CD4-positive, alpha-beta T cell treated with Interleukin-6 for 4 hours (primary cell): ENCODE measurements at places on chromosomes 5 and 9.

DNA sequence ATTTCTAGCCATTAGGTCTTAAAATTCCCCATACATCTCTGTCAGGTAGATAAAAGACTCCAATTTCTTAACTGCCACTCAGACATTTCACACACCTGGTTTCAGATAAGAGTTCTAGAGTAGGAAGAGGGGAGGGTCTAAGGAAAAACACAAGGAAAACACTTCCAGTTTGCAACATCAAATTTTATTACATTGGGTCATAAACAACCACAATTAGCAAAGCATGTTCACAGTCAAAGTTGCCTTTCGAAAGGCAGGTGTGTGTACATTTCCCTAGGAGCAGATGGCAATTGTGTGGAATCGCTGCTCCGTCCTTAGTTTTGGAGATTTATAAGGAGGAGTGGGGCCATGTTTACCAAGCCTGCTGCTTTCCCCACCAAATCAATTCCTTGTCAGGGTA lies 120.8 kb downstream of the DMRT2 start:
- no peak for DNase-seq

DNA sequence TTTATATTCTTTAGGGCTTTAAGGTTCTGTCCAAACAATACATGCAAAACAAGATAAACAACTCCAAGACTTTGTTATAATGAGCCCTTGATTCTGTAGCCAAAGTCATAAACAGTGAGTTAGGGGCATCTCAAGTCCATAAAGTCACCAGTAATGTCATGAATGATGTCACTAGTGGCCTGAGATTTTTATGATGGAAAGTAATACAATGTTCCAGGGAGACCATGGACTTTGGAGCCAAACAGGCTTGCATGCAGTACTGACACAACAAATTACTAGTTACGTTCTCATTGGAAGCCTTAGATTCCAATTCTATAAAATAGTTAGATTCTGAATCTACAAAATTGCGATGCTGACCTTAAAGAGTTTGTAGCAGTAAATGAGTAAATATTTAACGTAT lies 280.0 kb downstream of the HINT1 start:
- DNase-seq, result no peak

DNA sequence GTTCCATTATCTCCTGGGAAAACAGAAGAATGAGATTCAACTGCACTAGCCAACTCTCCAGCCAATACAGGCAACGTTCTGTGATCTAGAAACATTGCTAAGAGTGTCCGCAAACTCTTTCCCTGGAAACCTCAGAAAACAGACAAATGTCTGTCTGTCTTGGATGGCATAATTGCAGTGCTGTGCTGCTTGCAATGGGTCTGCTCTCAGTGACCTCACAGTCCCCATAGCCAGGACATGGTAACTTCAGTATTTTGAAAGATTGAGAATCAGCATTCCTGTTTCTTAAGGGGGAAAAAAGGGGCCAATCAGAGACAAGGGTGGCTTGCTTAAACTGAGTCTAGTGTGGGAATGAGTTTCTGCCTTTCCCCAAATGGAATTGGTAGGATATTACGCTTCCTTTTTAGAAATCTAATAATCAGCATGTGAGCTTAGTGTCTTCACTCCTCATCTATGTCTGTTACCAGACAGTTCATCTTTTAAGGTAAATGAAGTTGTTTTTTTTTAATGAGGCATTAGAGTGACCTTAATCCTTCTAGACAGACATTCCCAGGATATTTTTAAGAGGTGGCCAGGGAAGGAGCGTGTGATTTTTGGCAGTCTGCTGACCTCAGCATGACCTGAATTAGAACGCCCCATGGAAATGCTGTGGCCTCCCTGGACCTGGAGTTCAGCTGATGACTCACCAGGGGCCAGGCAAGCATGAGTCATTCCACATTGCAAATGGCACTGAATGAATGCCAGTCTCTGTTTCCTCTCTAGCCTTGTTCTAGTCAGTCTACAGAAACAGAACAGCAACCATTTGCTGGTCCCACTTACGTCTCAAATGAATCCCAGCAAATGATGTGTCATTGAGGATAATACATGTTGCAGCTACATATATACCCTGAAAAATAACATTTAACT lies 210.2 kb upstream of the ACTBL2 start:
- no peak for DNase-seq

- DNase-seq, result no peak
Observed at GRCh38 chr9:112866662-112867274, 23.9 kb downstream of the SLC46A2 start.

DNA sequence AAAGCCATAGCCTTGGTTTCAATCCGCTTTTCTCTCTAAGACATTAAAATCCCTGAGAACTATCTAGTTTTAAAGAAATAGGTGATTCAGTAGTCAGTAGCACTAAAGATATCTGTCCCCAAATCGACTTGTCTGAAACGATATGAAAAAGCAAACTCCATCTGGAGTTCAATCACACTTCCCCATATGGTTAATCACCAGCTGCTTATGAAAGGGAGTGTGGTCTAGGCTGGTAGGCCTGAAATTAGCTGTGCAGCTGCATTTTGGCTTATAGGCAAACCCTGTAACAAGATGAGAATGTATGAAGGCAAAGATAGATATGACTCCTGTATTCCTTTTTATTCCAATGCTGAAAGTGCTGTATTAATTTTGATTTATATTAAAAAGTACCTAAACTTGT lies 65.9 kb downstream of the DMRTA1 start:
- no peak for DNase-seq

GRCh38 chr5:80268916-80269315 lies 13.1 kb upstream of the SERINC5 start:
- no peak for DNase-seq

- no peak for DNase-seq
Observed at GRCh38 chr9:128180447-128180846, 10.9 kb downstream of the CIZ1 start.

DNA sequence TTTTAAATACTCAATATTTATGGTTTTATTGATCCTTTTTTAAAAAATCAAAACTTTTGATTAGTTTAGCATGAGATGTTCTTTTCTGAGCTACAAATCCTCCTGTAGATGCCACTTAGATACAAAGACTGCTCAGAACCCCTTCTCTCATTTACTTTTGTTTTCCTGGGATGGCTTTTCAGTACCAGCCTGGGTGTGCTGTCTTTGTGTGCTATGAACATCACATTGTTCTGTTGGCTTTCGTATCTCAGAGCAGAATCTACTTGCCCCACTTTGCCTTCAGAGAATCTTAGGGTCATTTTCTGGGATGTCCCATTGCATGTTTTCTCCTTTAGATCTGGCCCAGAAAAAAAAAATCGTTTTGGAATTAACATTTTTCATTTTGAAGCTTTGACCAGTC lies 85.9 kb downstream of the RASGRF2 start:
- DNase-seq, result no peak

GRCh38 chr5:171640480-171640879 lies 145.1 kb upstream of the SMIM23 start:
- DNase-seq, result no peak

GRCh38 chr5:142098931-142099330 lies 9.6 kb upstream of the NDFIP1 start:
- no peak for DNase-seq

DNA sequence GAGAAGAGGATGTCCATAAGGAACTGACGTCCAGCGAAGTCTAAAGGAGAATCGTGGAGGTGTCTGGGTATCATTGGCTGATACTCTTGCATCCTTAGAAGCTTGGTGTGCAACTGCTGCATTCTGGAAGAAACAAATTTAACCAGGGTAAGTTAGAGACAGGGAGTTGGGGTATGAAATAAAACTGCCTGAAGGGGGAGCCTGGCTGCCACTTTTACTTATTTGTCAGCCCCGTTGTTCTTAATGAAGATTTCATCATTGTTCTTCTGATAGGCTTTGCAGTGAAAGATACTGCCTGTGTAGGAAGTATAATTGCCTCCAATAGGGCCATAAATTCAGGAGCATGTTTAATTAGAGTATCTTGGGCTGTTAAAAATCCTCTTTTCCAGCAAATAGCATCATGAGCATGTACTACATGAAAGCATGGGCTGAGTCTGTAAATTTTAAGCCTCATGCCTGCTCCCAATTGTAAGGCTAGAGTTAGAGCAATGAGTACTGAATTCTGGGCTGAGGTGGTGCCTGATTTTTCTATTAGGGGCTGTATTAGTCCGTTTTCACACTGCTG lies 1264.5 kb upstream of the ACO1 start:
- peak; percentile 51 for DNase-seq

- DNase-seq, result no peak
Observed at GRCh38 chr9:112556497-112557442, 70.1 kb downstream of the KIAA1958 start.

DNA sequence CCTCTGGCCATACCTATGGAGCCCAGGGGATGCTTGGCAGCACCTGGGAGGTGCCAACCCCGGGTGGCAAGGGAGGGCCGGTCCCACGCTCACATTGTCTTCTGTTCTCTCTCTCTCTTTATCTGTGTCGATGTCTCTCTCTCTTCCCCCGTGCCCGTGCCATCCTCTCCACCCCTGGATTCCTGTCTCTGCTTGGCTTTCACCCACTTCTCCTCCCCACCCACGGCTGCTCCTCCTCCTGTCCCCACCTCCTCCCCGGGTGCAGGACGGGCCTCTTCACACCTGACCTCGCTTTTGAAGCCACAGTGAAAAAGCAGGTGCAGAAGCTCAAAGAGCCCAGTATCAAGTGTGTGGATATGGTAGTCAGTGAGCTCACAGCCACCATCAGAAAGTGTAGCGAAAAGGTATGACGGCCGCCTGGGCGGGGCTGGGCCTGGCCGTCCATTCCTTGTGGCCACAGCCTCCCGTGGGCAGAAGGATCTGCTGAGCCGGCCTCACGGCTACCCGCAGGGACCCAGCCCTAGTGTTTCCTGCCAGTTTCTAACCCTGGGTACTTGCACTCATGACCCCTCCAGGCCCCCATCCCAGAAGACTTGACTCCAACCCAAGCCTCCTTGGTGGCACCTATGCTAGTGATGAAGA lies 22.7 kb downstream of the DNM1 start:
- DNase-seq, result no peak

DNA sequence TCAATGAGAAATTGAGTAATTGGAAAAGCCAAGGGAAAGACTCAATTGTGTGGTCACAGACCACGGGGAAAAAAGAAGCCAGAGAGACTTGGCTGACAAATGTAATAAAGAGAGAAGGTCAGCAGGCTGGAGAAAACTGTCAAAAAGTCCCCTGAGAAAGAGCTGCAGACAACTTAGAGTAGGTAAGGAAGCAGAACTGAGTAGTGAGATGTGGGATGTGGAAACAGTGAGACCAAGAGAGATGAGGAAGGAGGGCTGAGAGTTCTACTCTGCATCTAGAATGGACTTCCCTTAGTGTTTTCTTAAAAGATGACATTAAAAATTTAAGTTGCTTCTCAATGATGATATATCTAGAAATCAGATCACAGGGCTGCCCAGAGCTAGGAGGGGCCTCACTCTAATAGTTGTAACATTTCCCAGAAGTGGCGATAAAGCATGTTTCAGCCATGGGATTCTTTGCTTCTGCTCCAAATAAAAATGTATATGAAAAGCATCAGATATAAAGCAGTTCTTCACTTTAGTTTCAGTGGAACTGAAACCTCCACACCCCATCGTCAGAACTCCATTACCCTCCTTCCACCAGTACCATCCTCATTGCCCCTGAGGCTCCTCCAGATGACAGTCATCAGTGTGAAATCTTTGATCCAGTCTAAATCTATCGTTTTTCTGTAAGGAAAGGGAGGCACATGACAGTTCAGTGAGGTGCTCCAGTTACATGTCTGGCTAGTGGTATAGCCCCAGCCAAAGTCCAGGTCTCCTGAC lies 80.6 kb downstream of the SPEF2 start:
- no peak for DNase-seq

- DNase-seq, result no peak
Observed at GRCh38 chr5:92519811-92520632, 1061.0 kb downstream of the NR2F1-AS1 start.

GRCh38 chr9:131676431-131676972 lies 63.4 kb downstream of the RAPGEF1 start:
- peak; percentile 81 for DNase-seq

DNA sequence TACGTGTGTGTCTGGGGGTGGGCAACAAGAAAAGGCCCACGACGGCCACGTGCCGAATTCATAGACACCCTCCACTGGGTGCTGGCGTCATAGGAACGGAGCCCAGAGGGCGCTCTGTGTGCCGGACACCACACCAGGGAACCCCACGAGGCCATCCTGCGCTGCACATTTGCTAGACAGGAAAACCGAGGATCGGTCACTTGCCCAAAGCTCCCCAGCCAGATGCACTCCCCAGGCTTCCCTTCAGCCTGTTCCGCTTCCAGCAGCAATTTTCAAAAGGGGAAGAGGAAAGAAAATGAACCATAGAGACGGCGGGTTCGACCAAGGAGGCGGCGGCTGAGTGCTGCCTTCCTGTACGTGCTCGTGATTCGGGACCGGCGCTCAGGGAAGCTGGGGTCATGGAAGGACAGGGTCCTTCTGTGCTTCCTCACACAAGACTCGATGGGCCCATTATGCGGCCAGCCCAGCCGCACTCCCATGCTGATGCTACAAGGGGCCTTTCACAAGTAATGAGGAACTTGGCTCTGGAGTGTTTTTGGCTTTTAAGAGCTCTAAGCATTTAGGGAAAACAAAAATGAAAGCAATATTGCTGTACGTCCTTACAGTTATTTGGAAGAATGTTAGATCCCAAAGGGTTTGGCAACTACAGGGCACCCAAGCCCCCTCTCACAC lies 124.6 kb upstream of the SARDH start:
- DNase-seq, result no peak

DNA sequence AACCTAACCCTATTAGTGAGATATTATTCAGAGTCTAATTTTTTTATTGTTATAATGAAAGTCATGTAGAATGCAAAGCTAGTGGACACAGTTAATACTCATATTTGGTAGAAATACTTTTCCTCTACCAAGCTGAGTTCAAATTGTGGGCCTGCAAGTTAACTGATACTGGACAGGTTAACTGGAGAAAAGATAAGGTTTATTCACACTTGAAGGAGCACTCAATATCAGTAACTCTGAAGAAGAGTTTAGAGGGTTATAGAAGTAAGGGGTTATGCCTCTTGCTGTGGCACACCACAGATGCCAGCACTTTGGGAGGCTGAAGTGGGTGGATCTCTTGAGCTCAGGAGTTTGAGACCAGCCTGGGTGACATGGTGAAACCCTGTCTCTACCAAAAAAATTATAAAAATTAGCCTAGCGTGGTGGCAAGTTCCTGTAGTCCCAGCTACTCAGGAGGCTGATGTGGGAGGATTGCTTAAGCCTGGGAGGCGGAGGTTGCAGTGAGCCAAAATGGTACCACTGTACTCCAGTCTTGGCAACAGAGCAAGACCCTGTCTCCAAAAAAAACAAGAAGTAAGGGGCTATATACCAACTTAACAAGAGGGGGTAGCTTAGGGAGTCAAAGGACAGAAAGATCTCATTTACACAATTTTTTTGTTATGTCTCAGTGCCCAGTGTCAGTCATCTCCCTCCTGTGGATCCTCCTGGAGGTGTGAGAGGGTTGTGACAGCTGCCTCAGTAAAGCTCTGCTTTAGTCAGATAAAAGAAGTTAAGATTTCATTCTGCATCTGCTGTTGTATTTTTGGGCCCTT lies 121.2 kb upstream of the GRHPR start:
- DNase-seq, result no peak

DNA sequence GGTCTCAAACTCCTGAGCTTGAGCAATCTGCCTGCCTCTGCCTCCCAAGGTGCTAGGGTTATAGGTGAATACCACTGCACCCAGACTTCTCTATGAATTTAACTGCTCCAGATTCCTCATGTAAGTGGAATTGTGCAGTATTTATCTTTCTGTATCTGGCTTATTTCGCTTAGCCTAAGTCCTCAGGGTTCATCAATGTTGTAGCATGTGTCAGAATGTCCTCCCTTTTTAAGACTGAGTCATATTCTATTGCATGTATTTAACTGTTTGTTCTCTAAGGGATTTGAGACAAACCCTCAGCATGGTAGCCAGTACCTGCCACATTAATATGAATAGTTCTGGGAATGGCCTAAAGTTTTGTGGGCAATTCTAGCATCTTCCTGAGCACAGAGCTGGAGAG lies 53.9 kb upstream of the TUT7 start:
- no peak for DNase-seq
